ENCODE measurements at places on chromosomes 1 and 21.

DNA sequence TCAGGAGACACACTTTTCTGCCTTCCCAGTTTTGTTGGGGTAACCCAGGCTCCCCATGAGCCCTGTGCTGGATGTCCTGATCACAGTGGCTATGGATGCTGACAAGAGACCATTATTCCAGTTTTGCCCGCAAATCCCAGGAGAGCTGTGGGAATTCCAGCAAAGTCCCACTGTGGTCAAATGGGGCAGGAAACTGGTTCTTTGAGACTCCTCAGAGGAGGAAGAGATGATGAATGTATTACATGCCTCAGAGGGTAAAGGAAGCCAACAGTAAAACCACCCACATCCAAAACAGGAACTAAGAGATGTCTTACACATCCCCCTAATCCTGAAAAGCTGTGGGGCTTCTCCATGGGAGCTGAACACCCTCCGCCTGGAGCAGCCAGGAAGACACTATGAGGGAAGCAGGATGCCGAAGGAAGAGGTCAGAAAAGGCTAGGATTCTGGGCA is 12.8 kb upstream of the MPZL1 start:
- no peak for DNase-seq

DNA sequence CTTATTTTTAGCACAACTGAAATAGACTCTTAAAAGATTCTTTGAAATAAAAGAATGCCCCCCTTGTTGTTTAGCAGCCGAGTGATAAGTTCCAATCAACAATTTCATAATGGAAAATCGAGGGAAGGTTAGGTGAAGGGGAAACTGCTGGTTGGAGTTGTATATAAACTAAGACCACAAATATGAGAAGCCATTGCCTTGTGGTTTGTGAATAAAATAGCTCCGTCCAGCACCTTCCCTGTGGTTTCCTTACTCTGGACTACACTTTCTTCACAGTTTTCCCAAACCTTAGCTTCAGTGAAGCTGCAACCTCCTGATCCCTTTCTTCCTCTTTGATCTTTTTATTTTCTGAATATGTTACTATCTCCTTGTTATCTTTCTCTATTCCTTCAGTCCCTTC is 6.7 kb upstream of the RAB3GAP2 start:
- DNase-seq, result no peak

DNA sequence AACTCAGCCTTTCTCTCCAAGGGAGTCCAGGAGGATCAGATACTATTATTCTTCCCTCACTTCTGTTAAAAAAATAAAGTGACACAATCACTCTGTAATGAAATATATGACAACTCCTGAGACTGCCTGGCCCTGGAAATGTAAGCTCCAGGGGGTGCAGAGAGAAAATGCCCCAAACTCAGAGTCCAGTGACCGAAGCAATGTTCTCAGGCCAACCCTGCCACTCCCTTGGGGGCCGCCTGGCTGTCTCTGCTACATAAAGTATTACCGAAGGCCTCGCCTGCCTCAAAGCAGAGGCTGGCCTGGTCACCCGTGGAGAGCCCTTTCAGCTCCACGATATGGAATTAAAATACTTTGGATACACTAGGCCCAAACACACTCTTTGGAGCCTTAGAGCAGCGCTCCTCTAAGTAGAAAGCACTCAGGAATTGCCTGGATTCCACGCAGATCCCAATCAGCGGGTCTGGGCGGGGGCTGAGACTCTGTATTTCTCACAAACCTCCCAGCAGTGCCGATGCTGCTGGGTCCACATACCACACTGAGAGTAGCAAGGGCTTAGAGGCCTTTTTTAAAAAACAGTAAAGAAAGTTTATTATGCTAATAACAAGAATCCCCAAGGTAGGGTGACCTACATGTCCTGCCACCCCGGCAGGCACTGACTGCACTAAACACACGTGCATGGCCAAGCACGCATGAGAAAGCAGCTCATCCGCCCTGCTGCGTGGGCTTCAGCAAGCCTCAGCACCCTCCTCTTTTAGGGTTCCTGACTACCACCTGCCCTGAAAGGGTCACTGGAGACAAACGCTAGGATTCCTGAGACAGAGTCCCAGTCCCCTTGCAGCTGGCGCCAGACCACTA is 31.1 kb downstream of the TMCO4 start:
- no peak for DNase-seq

- DNase-seq, result no peak
Measured at GRCh38 chr21:44614961-44615391, 3.1 kb downstream of the KRTAP10-8 start.

DNA sequence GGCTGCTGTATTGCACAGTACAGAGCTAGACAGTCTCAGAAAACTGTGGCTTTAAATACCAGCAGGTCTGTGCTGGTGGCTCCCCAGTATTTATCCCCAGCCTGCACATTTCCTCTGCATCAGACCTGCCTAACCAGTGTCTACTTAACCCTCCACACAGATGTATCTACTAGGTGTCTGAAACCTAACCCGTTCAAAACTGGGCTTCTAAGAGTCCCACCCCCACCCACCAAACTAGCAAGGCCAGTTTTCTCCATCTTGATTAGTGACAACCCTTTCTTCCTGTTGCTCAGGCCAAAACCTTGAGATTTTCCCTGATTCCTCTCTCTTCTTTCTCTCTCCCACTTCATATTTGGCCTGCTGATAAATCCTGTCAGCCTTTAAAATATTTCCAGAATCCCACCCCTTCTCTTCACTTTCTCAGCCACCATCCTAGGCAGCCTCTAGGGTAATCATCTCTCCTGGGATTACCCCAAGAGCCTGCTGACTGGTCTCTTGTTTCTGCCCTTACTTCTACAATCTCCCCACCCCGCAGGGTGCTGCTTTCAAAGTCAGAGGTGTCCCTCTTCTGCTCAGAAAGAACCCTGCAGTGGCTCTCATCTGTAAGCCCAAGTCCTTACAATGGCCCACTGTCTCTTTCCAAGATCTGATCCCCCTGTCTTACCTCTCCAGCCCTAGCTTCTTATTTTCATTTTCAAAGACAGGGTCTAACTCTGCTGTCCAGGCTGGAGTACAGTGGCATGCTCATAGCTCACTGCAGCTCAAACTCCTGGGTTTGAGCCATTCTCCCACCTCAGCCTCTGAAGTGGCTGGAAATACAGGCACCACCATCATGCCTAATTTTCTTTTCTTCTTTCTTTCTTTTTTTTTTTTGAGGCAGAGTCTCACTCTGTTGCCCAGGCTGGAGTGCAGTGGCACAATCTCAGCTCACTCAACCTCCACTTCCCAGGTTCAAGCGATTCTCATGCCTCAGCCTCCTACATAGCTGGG is 45.2 kb downstream of the H3-3A start:
- peak; percentile 69 for DNase-seq

GRCh38 chr1:206435445-206435844 is 34.8 kb upstream of the IKBKE start:
- DNase-seq, result no peak

DNA sequence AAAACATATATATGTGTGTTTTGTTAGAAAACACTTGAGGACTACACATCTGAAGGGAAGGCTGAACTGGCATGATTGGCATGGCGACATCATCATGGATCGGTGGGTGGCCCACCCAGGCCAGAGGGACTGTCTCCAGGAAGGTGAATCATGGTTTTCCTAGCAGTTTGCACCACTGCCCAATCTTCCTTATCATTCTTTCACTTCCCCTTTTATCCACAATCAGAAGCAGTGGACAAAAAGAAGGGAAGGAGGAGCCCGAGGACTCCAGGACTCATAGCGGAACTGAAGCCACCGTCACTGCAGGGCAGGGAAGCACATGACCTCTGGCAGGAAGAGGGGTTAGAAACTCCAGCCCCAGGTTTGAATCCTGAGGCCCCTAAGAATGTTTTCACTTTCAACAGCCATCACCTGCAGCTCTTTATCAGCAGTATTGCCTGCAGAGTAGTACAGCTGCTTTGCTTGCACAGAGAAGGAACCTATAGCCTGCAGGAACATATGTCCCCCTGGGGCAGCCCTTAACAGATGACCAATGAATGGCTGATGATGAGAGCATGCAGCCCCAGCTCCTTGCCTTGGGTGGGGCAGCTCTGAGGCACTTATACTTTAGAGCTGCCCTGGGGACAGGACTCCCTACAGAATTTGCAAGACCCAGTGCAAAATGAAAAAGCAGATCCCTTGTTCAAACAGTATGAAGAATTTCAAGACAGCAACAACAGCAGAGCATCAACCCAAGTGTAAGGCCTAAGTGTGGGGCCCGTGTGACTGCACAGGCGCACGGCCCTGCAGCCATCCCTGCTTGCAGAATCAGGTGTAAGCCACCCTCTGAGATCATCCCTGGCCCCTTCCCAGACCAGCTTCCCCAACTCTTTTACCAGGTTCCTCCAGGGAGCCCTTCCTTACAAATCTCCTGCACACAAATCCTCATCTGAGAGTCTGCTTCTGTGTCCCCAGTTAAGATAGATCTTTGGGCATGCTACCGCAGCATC is 241.8 kb upstream of the IRF2BP2 start:
- DNase-seq, result no peak

- DNase-seq, result peak; percentile 32
Measured at GRCh38 chr1:109547463-109548320, 723 bp upstream of the GNAI3 start.

- peak; percentile 67 for DNase-seq
Measured at GRCh38 chr1:236124965-236125364, 17.4 kb upstream of the GPR137B start.

- DNase-seq, result no peak
Measured at GRCh38 chr1:167685844-167686243, 35.9 kb upstream of the MPZL1 start.

DNA sequence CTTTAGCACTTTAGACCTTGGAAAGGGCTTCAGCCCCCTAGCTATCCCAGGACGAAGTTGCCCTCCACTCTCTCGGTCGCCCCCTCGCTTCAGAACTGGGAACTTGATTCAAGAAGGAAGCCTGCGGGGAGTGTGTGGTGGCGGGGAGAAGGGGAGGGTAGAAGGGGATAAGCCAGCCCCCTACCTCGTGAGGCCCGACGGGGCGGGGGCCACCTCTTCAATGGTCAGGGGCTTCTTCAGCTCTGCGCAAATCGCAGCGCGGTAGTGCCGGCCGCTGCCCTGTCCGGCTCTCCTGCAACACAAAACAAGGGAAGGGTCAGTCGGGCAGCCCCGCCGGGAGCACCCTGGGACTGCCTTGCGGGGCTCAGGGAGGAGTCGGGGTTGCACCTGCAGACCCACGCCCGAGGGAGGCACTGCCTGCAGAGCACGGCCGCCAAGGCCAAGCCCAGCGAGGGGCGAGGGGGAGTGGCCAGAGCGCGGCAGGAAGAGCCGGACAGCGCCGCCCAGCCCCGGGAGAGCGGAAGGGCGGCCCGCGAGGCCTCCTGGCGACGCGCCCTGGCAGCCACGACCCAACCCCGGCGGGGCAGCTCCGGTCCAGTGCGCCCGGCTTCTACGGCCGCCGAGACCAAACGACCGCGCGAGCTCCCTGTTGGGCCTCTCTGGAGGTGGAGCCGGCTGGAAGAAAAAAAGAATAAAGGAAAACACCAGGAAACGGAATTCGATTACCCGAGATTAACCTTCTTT is 56.2 kb upstream of the RASAL2 start:
- DNase-seq, result no peak

- DNase-seq, result no peak
Measured at GRCh38 chr21:20311234-20311787, 686.9 kb upstream of the NCAM2 start.

Data from GM13977 (cell line).